ENCODE measurements at places on chromosomes 2 and 18.

GRCh38 chr2:10124538-10125045 is 2.1 kb downstream of the RRM2 start:
- DNase-seq: no peak

- DNase-seq: no peak
Measured at GRCh38 chr2:233838726-233839446, 15.4 kb downstream of the HJURP start.

- no peak for DNase-seq
Measured at GRCh38 chr18:49167084-49167483, 216.3 kb upstream of the SMAD7 start.

- DNase-seq: peak; percentile 18
Measured at GRCh38 chr18:3441290-3441689, 8.7 kb upstream of the TGIF1 start.

- DNase-seq: no peak
Measured at GRCh38 chr2:241539616-241540374, 18.8 kb upstream of the BOK start.

DNA sequence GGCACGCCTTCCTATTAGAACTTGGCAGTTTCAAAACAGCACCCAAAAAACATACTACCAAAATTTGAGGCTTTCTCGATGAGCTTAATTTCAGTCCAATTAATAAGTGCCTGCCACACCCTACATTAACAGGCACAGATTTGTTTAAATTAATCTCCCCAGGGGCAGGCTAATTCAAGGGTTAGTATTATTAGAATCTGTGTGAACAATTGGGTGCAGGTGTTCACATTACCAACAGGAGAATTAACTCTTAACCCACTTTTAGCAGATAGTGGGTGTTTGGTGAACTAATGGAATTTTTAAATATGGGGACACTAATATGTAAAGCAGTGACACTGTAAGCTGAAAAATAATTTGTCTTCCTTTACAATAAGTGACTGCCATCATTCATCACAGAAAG is 4.1 kb downstream of the MBD2 start:
- DNase-seq: no peak

GRCh38 chr2:119723186-119723585 is 36.5 kb upstream of the PTPN4 start:
- DNase-seq: no peak

DNA sequence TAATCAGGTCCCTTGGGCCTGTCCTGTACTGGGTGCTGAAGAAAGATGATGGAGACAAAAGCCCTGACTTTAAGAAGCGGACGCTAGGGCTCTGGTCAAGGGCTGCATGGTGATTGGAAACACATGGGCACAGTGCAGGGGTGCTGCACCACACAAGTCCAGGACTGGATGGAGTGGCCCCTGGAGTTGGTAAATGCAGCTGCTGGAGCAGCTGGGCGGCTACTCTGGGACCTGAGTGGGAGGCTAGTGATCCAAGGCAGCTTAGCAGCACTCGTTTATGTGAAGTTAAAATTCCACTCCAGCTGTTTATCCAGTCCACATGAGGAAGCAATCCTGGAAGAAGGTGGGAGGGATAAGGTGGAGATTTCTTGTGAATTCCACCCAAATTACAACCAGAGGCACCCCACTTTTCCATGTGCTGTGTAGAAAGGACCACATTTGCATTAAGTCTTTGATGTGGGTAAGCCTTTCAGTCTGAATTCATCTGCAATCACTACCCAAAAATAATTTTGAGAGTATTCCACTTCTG is 24.9 kb downstream of the MERTK start:
- no peak for DNase-seq

DNA sequence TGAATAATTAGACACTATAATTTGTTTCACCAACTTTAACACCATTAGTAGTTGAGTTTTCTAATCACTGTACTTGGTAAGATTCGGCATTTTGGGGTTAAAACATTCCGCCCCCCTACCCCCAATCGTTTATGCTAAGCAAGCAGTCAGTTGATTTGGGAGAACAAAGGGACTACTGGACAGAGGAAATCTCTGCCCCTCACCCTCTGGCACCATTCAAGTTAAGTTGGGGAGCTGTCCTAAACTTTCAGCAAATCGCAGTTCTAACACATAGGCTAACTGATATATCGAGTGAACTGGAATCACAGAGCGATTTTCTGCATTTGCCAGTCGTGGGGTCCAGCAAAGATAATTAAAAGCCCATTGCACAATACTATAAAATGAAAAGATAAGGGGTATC is 5.6 kb downstream of the KLF7 start:
- no peak for DNase-seq

- DNase-seq: no peak
Measured at GRCh38 chr18:79476031-79476917, 80.5 kb downstream of the NFATC1 start.

- DNase-seq: no peak
Measured at GRCh38 chr2:233006648-233007047, 6.4 kb downstream of the NGEF start.

DNA sequence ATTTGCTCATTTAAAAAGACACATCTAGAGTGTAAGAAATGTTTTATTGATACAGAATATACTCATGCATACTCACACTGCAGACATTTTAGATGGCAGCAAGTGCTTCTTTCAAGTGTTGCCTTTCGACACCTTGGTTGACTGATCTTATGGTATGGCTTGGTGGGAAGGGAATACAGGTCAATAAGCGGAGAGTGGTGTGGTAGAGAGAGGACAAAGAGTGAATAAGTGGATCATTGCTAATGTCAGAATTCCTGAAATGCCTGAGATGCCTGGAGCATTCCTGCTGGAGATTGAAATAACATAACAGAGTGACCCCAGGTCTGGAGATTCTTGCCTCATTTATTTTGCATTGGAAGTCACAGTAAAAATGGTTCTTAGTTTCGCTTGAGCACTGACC is 76.7 kb downstream of the RND3 start:
- no peak for DNase-seq

- DNase-seq: no peak
Measured at GRCh38 chr18:33541316-33541715, 36.7 kb upstream of the ASXL3 start.

DNA sequence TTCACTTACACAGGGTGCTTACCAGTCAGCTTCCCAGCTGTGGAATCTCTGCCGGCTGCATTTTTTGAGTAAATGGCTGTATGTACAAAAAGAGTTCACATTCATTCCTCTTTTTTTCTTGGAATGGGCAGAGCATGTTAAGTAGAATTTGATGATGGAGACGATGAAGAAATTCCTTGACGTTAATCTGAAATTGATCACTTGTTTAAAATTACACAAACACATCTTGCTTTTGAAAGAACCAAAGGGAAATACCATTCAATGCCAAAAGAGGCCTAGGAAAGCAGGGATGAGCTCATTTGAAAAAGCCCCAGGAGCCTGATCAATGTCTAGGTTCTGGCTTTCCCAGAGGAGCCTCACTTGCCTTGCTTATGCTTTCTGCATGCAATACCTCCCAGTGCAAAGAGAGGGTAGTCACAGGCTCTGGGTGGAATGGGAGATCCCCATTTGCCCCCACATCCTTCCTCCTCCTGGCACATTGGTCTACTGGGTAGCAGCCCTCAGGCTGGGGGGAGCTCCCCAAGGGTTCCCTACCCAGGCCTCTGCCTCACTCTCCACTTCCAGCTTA is 12.3 kb upstream of the SMAD7 start:
- DNase-seq: no peak

DNA sequence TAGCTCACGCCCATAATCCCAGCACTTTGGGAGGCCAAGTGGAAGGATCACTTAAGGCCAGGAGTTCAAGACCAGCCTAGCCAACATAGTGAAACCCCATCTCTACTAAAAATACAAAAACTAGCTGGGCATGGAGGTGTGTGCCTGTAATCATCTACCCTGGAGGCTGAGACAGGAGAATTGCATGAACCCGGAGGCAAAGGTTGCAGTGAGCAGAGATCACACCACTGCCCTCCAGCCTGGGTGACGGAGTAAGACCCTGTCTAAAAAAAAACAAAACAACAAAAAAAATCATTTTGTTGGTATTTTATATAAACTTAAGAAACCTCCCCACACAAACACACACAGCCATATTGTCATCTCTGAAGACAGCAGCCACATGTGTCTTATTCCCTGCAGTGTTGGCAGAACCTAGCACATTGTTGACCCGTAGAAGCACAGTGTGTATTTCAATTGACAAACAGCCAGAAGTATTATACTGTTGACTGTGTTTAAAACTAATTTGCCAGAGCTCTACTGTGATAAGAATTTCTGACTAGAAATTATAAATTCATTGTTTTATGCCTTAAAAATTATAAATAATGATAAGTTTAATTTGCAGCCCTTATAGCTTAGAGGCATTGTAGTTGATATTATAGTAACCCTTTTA is 68.1 kb downstream of the DNAJC10 start:
- DNase-seq: no peak

GRCh38 chr2:151891566-151892194 is 63.5 kb upstream of the ARL5A start:
- DNase-seq: no peak

GRCh38 chr2:119255760-119256581 is 32.3 kb downstream of the STEAP3 start:
- DNase-seq: no peak

GRCh38 chr2:17754773-17755425 is 961 bp downstream of the GEN1 start:
- DNase-seq: no peak

- no peak for DNase-seq
Measured at GRCh38 chr2:1990151-1990589, 245.9 kb upstream of the PXDN start.

- DNase-seq: no peak
Measured at GRCh38 chr2:128196026-128196425, 105.0 kb downstream of the UGGT1 start.

- no peak for DNase-seq
Measured at GRCh38 chr2:167048829-167049228, 160.5 kb downstream of the XIRP2 start.

DNA sequence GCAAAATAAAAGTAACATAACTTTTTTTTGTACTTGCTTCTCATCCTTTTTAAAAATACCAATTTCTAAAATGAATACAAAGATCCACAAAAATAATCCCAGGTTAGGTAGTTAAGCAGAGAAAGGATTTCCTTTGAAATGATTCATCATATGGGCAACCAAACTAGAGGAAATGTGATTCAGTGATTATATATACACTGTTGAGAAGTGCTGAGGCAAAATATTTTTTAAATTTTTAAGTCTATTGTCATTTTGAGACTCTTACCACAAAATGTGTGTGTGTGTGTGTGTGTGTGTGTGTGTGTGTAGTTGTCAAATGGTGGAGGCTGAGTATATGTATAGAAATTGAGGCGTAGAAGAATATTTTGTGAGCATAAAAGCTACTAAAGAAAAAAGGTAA is 1075.3 kb downstream of the LRP1B start:
- no peak for DNase-seq

DNA sequence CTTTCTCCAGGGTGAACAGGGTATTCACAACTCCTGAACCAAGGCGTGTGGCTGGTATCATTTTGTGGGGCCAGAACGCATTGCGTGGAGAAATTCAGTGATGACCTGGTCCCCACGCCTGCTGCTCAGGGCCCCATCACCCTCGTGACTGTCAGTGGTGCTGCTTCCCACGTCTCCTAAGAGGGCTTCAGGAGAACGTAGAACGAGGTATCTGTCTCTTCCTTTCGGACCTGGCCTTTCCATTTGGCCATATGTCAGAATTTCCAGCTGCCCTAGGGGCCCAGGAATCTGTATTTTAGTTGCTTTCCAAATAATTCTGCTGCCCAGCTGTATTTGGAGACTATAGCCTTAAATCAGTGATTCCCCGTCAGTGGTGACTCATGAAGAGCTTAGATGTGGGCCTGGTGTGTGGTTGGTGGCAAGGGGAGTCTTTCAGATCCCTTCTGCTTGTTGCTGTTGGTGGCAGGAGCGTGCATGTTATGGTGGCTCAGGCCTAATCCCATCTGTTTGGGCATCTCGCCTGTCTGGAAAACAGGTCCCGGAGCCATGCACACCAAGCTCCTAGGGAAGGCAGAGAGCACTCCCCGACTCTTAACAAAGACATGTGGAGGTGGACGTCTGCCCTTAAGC is 56.4 kb downstream of the NPAS2 start:
- peak; percentile 25 for DNase-seq

GRCh38 chr2:197914778-197915177 is 110.4 kb downstream of the PLCL1 start:
- no peak for DNase-seq

DNA sequence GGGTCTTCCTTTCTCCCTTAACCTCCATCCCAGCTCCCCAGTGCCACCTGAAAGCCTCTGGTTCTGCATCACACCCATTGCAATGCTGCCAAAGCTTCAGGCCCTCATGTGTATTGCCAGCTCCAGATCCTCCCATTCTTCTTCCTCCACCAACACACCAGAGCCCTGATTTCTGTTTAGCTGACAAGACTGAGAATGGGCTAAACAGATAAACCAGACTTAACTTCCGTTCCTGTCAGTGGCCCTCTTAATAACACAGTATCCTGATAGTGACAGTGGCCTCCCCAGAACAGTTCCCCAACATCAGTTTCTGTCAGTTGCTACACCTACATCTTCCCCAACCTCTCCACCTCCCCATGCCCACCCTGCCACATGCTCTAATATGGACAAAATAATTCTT is 31.3 kb upstream of the C1D start:
- no peak for DNase-seq

- DNase-seq: no peak
Measured at GRCh38 chr2:34291076-34291475, 692.0 kb upstream of the FAM98A start.

DNA sequence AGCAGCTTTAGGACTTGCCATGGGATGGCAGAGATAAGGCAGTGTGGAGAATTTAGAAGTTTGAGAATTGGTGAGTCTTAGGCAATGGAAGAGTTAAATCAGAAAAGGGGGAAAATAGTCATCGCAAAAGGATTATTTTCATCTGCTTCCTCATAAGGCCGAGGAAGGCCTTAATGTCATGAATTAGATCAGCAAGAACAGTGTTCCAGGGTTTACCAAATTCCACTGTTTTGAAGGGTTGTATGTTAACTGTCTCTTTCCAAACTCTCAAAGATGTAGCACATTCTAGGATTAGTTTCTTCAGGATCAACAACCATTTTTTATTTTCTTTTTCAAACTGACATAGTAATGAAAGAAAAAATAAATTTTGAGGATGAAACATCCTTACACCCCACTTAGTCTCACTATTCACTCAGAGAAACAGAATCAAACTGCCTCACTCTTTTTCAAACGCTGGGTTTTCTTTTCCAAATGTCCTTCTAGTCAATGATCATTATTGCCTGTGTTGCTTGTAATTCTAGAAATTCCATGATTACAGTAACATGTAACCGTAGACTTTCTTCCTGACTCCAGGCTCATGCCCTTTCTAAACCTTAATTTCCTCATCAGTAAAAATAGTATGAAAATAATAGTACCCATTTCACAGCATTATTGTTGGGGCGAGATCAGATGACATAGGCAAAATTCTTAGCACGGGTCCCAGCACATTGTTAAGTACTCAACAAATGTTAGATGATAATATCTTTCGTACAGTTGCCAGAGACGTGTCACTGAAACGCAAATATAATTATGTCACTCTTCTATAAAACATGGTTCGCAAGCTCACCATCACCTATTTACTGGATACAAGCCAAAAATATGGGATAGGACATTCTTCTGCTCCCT is 23.6 kb downstream of the ZEB2 start:
- no peak for DNase-seq

Data from activated CD4-positive, alpha-beta T cell treated with anti-CD3 and anti-CD28 coated beads for 48 hours (primary cell).